ENCODE measurements at places on chromosomes 5 and 9. TPM values are rescaled to one million over a fixed set of nuclear protein-coding genes. Genes with fewer than 3 reads are reported as not detected.

DNA sequence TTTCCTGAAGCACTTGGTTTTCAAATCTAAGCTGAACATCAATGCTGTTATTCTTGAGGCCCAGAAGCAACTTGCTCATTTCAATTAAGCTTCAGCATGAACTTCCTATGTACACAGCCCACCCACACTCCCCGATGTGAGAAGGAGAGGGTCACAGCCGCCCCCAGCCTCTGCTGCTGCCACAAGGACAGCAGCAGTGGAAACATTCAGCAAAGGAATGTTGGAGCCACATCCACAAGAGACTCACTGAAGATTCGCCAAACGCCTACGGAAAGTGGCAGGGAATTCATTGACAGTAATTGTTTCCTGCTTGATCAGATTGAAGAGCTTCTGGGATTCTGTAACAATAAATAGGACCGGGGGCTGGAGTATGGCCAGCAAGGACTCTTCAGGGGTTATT is 2.9 kb downstream of the TGFBI start:
- DNase-seq = no peak

- no peak for DNase-seq
These were observed 79.4 kb downstream of the FAM114A2 start for GRCh38 chr5:153959134-153959957.

DNA sequence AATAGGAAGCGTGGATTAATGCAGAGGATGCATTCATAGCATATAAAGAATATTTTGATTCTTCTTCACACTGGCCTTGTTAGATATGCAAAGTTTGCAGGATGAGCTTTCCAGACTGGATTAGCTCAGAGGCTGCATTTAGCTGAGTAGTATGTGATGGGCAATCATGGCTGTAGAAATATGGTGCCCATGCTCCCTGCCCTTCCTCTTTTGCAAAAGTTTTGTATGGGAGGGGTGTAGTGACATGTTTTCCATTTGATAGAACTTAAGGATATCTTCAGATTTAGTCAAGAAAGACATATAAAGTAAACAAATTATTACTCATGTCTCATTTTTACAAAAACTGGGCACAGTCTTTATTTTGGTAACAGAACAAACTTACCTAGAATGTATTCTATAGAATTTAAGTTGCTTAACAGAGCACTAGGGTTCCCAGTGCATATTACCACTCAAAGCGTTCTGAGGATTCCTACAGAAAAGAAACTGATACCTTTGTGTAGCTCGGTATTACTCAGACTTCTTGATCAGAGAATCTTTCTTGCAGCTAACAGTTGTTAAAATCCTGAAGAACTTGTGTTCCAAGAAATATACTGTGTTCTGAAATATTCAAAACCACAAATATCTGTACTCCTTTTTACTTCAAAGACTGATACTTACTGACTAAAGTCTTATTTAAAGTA is 9.8 kb downstream of the GTF3C4 start:
- no peak for DNase-seq

DMAC1 gene
- total RNA-seq = 8.0 TPM

PCDH1 gene
- total RNA-seq = 24.9 TPM
